Stimulated activated CD4-positive, alpha-beta T cell treated with anti-CD3 and anti-CD28 coated beads, Interleukin-15, amount 100 ng/mL, for 1 hour (primary cell): ENCODE measurements at places on chromosomes 1 and 21.

DNA sequence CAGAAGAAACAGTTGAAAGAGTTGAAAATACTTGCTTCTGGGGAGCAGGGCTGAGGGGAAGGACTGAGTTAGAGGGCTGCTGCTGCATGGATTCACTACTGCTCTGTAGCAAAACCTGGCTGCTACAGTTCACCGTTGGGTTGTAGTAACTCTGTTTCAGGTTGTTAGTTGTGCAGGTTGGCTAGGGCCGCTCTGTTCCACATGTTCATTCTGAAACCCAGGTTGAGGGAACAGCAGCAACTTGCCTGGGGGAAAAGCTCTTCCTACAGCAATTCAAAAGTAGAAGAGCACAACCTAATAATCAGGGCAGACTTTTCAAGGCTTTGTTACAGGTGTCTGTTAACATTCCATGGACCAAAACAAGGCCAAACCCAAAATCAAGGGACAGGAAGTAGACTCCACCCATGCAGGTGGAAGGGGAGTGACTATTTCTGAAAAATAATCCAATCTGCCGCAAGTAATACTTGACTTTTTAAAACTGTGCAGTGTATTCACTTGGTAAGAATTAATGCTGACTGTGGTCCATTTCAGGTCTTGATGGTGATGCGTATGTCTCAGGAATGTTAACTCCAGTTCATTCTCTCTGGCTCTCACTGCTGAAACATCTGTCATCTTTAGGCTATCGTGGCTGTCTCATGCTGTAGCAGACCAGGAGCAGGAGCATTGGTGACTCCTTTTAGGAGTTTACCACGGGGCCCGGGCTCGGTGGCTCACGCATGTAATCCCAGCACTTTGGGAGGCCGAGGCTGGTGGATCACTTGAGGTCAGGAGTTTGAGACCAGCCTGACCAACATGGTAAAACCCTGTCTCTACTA is 5.1 kb upstream of the PARK7 start:
- DNase-seq = no peak

- DNase-seq = no peak
Measured at GRCh38 chr1:27724961-27725373, 794 bp upstream of the FAM76A start.

DNA sequence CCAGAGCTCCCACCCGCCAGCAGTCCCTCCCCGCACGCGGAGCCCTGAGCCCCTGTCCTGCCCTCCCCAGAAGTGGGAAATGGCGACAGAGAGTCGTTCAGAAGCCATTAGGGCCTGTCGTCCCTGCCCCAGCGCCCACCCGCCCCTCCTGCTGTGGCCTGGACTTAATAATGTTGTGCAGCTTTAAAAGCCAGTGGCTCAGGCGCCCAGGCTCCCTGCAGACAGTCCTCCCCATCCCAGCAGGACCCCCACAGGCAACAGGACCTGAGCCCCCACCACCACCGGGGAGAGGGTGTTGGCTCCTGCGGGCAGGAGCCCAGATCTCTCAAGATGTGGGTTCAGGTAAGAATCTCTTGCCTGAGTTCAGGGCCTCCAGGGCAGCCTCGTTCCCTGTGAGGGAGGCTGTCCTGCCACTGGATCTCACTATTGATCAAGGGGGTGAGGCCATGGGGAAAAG is 125.3 kb upstream of the RUNX3 start:
- no peak for DNase-seq

DNA sequence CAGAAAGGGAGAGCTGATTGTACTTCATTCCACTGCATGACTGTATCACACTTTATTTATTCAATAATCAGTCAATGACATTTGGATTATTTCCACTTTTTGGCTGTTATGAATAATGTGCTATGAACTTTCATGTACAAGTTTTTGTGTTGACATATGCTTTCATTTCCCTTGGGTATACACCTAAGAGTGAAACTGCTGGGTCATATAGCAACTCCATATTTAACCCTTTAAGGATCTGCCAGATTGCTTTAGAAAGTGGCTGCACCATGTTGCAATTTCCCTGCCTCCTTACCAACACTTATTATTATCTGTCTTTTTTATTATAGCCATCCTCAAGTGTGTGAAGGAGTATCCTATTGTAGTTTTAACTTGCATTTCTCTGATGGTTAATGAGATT is 108.8 kb upstream of the KCNK1 start:
- DNase-seq = no peak

DNA sequence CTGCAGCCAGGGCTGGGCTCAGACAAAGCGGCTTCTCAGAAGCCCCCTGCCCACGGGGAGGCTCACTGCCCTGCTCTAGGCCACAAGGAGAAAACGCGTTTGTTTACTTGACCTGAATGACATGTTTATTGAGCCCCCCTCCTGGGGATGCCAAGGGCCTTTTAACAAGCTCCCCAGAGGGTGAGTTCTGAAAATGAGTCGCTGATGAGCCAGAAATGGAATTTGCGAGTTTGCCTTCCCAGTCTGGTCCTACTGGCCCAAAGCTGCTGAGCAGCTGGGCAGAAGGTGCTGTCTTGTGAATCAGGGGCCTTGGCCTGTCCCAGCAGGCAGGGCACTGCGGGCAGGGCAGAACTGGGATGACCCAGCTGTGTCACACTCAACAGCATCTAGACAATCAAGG is 120.6 kb downstream of the SYF2 start:
- no peak for DNase-seq

GRCh38 chr1:206102292-206102936 is 14.8 kb downstream of the AVPR1B start:
- DNase-seq = no peak

DNA sequence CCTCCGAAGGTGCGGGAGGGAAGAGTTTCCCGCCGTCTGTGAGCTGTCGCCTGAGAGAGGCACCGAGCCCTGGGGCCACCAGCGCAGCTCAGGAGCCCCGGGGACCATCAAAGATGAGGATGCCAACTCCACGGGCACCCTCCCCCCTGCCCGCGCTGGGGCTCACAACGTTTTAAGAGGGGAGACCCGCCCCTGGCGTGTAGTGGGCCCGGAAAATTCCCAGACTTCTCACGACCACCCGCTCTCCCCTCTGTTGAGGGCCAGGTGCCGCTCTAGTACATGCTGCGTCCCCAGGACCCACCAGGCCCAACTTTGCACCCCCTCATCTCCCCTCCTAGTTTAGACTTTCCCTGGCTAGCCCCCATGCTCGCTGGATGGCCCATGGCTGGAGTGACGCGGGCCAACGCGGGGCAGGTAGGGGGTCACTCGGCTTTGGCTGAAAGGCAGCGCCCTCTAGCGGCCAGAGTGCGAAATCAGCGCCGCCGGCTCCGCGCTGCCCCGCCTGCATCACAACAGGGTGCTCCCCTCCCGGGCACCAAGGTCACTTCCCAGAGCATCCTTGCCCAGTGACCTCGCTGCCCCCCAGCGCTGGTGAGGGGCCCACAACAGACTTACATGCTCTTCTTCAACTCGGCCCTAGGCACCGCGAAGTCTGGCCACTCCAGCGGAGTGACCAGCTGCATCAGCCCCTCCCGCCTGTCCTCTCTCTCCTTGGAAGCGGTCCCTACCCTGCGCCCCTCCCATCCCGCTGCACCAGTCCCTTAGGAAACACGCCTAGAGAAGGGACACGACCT is 1.8 kb downstream of the CD160 start:
- peak; percentile 57 for DNase-seq

GRCh38 chr1:156499194-156499841 is 1.3 kb downstream of the MEF2D start:
- no peak for DNase-seq

GRCh38 chr21:42640486-42640885 is 12.9 kb upstream of the PDE9A start:
- DNase-seq = no peak

DNA sequence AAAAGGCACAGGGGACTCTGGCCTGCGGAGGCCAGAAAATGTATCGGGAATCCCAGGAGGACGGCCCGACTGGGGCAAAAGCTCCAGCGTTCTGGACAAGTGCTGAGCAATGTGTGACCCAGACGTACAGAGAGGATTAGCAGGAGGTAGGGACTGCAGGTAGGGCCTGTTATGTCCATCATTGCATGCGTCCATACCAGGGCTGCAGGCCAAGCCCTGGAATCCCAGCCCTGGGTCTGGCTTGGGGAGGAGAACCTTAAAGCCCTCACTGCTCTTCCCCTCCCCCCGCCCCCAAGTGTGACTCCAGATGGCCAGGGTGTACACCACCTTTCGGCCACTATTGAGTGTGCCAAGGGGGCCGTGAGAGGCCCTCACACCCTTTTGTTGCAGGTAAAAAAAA is 2.0 kb downstream of the RNF207 start:
- DNase-seq = no peak

GRCh38 chr1:170402476-170403311 is 129.3 kb upstream of the GORAB start:
- no peak for DNase-seq

DNA sequence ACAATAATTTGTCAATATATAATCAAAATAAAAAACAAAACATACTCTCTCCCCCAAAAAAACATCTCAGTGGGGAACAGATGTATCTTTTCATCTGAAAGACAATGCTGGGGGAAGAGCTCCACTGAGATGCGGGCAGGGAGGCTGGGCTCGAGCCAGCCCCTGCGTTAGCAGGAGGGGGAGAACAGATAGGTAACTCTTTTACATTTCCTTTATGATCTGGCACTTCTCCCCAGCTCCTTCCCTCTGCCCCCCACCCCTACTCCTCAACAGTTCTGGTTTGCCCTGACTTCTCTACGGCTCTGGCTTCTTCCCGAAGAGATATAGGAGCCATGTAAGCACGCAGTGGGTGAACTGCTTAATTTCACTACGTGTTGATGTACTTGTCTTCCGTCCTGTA is 12.4 kb downstream of the LEPR start:
- no peak for DNase-seq

DNA sequence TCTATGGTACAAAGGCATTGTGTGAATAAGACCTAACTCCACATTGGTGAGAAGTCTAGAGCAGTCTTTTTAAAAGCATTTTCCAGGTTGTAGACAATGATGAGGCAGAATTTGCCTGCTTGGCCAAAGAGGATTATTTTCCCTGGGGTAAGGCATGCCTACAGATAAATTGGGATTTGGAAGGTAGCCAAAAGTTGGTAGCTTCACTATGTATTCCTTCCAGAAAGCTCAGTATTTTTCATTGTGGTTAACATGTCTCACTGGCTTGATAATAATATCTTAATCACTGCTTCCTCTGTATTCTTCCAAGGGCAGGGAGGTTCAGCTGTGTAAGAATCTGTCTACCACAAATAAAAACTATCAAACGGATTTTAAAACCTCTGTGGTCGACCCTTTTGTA is 590.8 kb upstream of the PRMT6 start:
- DNase-seq = no peak

GRCh38 chr1:23407016-23407630 is 17.4 kb downstream of the TCEA3 start:
- DNase-seq = no peak
